ENCODE measurements at places on chromosomes 12 and 14.

- DNase-seq = no peak
Measured at GRCh38 chr12:28709986-28710685, 438.9 kb upstream of the FAR2 start.

- DNase-seq = no peak
Measured at GRCh38 chr12:58419905-58420304, 478.5 kb downstream of the ATP23 start.

GRCh38 chr12:27549801-27550652 lies 26.0 kb downstream of the PPFIBP1 start:
- peak; percentile 91 for DNase-seq

DNA sequence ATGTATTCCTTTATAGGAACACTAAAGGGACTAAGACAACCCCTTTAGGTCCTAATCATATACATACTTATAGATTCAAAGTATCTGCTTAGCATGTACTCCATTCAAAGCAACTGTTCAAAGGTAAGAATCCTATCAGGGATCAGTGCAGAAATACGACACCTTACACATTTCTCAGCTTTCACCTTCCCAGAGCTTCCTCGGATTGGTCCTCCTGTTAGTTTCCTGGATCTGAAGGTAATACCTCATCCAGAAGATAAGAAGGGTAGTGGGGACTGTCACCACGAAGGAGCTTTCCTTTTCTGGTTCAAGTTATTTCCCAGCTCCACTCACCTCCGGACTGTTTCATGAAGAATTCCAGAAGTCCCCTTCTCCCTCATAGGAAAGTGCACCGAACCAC lies 38.0 kb downstream of the RCOR1 start:
- no peak for DNase-seq

- DNase-seq = no peak
Measured at GRCh38 chr14:52111583-52111982, 42.7 kb upstream of the NID2 start.

DNA sequence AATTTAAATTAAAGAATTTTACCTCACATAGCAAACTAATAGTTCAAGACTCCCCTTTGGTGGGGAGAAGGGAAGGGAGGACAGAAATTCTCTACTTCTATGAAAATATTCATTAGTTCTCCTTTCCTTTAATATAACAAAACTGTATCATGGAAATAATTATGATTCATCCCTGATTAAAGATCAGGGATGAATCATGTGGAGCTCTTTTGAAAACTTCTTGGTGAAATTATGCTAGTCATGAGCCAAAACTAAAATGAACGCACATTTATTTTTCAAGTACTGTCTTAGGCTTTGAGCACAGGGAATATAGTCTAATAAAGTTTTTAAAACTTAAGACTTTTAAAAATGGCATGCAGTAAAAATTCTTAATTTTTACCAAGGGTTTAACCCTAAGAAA lies 17.1 kb downstream of the TMBIM4 start:
- DNase-seq = no peak

GRCh38 chr12:87152075-87152474 lies 877.1 kb downstream of the C12orf50 start:
- DNase-seq = no peak

DNA sequence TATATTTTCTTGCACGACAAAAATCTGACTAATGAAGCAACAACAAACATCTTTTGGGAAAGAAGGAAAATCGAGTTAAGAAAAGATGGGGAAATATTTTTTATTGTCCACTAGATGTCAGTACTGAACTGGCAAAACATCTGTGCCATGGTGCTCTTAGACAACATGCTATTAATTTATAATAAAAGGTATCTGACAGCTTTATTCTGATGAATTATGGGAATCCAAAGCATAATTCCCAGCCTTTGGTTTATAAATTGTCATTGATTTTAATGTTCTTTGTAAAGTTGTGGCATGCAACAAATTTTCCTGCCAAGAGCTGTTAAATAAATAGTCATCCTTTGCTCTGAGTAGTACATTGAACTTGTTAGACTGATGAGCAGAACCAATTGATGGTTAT lies 231.2 kb downstream of the ETNK1 start:
- peak; percentile 49 for DNase-seq

DNA sequence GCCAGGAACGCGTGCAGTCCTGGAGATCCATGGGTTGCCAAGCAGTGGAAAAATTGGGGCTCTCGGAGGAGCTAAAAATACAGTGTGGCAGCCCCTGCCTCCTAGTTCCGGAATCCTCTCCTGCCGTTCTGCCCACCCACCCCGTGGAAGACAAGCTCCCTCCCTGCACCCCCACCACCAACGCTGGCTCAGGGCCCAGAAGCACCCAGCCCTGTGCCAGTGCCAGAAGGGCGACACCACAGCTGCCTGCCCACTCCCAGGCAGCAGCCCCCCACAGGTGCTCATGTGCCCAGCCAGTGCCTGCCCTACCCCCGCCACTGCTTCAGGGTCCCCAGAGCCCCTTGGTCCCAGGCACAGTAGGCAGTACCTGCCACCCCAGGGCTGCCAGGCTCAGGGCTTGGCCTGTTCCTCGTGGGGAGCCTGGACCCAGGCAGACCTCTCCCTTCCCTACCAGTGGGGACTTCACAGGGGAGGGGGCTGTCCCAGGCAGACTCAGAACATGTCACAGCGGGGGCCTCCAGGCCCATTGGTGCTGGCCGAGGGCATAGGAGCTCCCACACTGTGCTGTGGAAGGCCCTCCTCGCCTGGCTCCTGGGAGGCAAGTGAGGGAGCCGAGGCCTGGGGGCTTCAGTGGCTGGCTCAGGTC lies 7.4 kb downstream of the INF2 start:
- DNase-seq = no peak

DNA sequence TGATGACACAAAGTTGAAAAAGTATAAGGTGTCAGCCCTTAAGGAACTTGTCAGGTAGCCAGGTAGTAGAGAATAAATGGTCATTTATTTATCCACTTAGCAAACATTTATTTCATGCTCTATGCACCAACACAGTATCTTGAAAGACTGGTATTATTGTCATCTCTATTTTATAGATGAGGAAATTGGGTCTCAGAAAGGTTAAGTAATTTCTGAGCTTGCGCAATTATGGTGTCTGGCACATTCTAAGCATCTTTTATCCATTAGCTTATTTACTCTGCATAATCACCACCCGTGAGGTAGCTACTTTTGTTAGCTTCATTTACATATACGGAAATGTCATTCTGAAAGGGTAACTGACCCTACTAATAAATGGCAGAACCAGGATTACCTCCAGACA lies 2.5 kb upstream of the UTP20 start:
- peak; percentile 9 for DNase-seq

GRCh38 chr12:32548691-32549281 lies 130.3 kb upstream of the DNM1L start:
- no peak for DNase-seq

Measured in hematopoietic multipotent progenitor cell treated with erythropoietin and hydrocortisone succinate and interleukin-3 and kit ligand, for 4 days (in vitro differentiated cells).